ENCODE measurements at places on chromosomes 7 and 10.

- DNase-seq = no peak
Measured at GRCh38 chr7:2655870-2656614, 24.3 kb downstream of the TTYH3 start.

DNA sequence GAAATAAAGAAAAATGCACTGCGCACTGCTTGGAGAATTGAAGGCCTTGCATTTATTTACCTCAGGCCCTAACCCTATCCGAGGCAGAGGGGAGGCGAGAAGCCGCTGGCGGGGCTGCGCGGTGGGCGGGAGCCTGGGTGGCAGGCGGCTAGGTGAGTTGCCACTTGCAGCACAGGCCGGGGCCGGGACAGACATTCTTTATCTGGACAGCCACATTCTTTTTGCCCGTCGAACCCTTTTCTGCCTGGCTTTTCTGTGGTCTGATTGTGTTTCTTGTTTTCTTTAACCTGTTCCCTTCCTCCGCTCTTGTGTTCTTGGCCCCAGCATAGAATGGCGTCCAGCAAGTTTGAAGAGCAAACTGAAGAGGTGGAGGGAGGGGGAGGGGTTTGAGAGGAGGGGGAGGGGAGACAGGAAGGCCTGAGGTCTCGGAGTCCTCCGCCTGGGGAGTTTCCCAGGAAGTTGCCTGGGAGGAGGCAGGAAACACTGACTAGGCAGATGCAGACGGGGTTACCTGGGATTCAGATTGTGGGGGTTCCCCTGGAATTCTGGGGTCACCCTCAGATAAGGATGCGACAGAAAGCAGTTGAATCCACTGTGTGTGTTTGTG lies 5.1 kb downstream of the SHH start:
- no peak for DNase-seq

GRCh38 chr7:26691406-26691805 lies 173.0 kb downstream of the SKAP2 start:
- no peak for DNase-seq

- DNase-seq = no peak
Measured at GRCh38 chr7:37728747-37729146, 45.2 kb downstream of the GPR141 start.

DNA sequence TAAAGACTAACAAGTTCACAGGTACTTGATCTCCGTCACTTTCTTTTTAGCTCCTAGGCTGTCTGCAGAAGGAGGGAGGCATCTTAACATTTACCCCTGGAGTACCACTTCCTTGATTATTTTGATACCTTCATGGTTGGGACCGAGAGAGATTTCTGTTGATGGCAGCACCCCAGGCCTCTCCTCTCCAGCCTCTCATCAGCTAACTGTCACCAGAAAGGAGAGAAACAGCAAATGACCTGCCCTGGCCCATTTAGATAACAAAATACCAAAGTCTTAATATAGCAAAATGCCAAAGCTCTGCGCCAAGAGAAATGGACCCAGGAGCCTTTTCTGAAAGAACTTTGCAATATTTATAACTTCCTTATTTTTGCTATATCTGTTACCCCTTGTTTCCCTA lies 30.0 kb upstream of the KLHL7 start:
- DNase-seq = no peak

- DNase-seq = no peak
Measured at GRCh38 chr7:156665101-156665500, 24.5 kb downstream of the RNF32 start.

- no peak for DNase-seq
Measured at GRCh38 chr7:114214466-114214865, 200.1 kb upstream of the FOXP2 start.

GRCh38 chr7:1564603-1565022 lies 5.2 kb downstream of the PSMG3 start:
- no peak for DNase-seq

DNA sequence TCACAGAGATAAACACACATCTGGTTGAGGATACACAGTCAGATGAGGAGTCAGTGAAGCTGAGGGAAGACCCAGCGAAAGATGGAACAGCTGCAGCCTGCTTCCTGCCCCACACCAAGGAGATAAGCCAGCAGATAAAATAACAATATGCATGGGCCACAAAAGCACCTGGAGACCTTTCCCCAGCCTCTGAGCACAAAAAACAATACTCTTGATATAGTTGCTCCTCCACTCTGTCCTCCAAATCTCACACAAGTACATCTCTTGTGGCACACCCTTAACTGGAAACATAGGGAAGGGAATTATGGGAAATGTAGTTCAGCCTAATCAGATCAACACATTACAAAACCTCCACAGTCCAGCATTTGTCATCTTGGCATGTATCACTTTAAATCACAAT lies 9.7 kb upstream of the FHIP2A start:
- no peak for DNase-seq

- DNase-seq = no peak
Measured at GRCh38 chr10:10985361-10985760, 32.3 kb upstream of the CELF2 start.

DNA sequence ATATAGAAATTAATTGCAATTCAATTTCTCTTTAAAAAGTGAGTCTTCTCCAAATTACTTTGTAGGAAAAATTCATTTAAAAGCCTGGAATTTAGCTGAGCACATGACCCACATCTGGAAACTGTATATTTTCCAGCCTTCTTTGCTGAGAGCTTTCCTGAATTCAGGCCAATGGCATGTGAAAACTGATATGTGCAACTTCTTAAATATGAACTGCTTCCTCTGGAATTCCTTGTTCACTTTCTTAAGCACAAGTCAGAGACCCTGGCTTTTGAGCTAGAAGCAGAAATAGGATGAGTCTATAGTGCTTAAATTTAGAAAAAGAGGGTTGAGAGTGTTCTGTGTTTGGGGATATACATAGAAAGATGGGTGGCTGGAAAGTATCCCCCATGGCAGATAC lies 365.1 kb upstream of the MTPN start:
- no peak for DNase-seq

- DNase-seq = no peak
Measured at GRCh38 chr10:44177610-44178009, 207.3 kb downstream of the CXCL12 start.

DNA sequence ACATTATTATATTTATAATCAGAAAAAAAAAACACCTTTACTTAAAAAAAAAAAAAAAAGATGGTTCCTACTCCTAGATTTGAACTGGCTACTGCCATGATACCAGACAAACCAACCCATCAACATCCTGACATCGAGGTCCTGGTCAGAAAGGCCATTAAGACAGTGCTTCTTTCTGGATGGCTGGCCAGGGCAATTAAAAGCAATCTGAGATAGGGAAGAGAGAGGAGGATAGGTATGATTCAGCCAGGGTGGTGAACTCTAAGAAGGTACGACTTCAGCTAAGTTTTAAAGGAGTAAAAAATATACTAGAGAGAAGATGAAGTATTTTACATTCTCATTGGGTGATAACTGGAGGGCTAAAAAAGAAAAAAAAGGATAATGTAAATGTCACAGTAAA lies 139.0 kb downstream of the DOCK4 start:
- DNase-seq = no peak

DNA sequence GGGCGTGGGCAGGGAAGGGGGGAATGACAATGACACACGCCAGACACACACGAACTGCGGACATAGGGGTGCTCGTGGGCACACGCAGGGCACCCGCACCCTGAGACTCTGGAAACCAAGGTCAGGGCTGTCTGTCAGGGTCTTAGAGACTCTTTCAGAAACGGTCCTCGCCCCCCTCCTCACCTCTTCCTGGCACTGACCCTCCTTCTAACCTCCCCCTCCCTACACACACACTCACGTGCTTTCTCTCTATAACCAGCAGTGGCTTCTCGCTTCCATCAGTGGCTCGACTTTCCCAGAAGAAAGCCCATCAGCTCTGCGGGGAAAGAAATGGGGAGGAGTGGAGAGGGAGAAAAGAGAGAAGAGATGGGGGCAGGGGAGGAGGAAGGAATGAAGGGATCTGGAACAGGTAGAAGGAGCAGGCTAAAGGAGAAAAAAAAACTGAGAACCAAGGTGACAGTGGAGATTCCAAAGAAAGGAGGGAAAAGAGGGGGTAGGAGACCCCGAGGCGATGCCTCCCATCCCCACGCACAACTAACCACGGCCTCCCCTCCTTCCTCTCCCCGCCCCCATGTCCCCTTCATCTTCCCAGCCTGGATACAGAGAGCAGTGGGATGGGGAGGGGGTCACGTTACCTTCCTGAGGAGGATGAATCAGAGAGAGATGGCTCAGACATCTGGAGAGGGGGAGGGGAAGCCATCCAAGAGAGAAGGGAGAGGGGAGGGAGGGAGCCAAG lies 1.7 kb upstream of the VGF start:
- DNase-seq = no peak

GRCh38 chr10:44517635-44518034 lies 132.7 kb upstream of the CXCL12 start:
- DNase-seq = no peak

GRCh38 chr10:5317547-5318107 lies 47.1 kb upstream of the UCN3 start:
- no peak for DNase-seq

GRCh38 chr10:92573091-92573797 lies 649 bp downstream of the IDE start:
- DNase-seq = peak; percentile 50

DNA sequence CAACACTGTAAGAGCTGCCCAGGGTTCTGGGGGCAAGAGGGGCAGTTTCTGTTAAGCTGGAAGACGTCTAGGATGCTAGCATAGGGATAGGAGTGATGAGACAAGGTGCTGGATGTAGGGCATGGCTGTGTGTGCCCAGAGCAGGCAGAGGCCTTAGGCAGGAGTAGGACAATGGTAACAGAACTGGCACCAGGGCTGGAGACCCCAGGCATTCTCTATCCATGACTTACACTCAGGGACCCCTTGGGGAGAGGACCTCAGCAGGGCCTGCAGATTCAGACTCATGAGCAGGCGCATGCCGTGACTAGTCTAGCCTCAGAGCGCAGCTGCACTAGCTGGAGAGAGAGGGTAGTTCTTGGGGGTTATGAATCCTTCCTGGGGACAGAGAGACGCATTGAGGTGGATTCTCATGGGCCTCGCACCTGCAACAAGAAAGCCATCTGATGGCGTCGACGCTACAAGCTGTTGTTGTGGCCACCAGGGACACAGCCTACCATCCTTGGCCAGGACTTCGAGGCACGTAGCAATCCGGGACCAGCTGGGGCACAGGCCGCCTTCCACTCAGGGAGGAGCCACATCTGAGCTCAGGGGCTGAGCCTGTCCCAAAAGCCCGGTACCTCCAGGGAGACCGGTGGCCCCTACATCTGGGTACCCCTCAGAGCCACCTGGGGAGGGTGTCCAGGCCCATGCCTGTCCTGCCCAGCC lies 474.1 kb downstream of the PTPRN2 start:
- no peak for DNase-seq

- DNase-seq = peak; percentile 15
Measured at GRCh38 chr10:58796242-58796641, 283.6 kb downstream of the BICC1 start.

- DNase-seq = peak; percentile 55
Measured at GRCh38 chr10:29634764-29635625, at the start of gene SVIL. Gene SVIL (minus strand): TSS chr10:29634971. CDS start chr10:29555058, 79,913 bp downstream.

GRCh38 chr7:158031867-158032308 lies 555.7 kb downstream of the PTPRN2 start:
- DNase-seq = no peak

- DNase-seq = no peak
Measured at GRCh38 chr10:43681220-43681619, 32.5 kb upstream of the ZNF32 start.

- DNase-seq = no peak
Measured at GRCh38 chr10:4382811-4383210, 443.2 kb upstream of the AKR1E2 start.

DNA sequence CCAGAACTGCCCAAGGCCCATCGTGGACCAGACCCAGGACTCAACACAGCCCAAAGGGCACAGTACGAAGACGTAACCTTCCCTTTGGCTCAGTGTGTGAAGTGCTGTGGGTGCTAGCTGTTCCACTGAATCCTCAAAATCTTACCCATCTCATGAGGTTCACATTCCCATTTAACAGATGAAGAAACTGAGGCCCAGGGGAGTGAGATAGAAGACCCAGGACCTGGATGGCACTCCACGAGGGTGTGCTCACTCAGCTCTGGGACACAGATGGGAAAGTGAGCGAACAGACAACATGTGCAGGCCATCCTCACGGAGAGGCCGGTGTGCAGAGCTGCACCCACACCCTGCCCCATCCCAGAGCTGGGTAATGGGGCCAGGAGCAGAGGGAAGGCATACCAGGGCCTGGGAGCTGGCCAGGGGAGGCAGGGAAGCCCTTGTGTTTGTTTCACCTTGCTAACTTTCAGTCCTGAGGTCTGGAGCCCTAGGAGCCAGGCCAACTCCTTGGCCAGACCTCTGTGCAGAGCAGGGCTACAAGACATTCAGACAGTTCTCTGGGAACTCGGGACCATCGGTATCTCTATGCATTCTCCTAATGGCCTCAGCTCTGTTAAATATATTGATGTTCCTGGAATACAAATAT lies 100.3 kb upstream of the ZMIZ1 start:
- no peak for DNase-seq

DNA sequence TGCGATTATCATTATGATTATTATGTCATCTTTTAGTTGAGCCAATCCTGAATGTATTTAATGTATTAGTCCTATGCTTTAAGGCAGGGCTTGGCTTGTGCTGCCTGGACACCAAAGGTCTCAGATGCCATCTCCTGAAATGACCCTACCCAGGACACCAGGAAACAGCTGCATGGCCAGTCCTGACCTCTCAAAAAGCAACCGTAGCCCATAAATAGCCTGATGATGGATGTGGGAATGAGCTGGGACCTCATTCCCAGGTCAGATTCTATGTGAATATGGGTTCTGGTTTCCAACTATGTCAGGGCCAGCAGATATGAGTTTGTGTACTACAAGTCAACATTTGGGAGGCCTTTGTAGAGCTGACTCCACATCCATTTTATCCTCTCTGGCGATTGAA lies 438.4 kb downstream of the NRG3 start:
- DNase-seq = no peak

- no peak for DNase-seq
Measured at GRCh38 chr7:90345595-90346335, 751 bp upstream of the GTPBP10 start.

DNA sequence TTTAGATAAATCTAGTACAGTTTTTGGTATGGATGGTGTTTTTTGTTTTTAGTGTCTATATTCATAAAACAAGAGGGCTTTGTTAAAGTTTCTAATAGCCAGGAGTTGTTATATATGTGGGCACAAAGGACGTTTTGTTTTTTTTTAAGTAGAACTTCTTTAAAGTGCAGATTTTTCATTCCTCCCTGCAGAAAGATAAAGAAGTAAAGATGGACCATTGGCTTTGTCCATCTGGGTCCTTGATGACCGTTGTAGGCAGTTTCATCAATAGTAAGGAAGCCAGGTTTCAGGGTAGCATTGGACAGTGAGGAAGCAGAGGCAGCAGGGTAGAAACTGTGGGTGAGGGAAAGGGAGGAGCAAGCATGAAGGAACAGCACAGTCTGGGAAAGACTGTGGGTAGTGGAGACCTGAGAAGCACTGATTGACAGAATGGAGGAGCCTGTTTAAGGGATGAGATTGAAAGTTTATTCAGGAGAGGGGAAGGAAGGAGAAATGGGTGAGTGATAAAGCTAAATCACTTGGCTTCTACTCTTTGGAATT lies 5.3 kb downstream of the CALU start:
- no peak for DNase-seq
